ENCODE measurements at places on chromosomes 5 and 9.

- no peak for DNase-seq
Measured at GRCh38 chr9:77707383-77708063, 59.4 kb upstream of the GNA14 start.

DNA sequence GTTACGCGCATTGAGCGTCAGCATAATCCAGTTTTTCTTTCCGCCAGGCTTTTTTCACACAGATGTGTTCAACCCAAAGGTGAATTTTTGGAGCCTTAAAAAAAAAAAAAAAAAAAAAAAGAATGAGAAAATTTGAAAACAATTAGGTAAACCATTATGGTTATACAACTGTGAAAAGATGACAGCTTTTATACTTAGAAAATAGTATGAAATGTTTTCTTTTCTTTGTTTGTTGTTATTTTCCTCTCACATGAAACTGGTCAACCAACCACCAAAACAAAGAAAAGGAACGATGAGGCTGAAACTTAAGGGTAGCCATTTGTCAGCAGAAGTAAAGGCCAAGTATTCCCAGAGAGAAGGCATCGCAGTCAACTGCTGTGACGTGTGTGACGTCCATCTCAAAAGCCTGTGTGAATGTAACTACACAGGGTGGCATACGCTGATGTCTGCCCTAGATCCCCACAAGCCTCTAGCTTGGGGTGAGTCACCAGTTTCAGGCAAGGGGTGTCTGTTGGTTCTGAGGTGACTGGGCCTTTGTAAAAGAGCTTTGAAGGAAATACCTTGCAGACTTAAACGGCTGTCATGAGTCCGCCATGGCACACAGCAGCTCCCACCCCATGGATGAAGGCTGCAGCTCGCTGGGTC, 182.9 kb downstream of the AOPEP start:
- DNase-seq, result peak; percentile 28

DNA sequence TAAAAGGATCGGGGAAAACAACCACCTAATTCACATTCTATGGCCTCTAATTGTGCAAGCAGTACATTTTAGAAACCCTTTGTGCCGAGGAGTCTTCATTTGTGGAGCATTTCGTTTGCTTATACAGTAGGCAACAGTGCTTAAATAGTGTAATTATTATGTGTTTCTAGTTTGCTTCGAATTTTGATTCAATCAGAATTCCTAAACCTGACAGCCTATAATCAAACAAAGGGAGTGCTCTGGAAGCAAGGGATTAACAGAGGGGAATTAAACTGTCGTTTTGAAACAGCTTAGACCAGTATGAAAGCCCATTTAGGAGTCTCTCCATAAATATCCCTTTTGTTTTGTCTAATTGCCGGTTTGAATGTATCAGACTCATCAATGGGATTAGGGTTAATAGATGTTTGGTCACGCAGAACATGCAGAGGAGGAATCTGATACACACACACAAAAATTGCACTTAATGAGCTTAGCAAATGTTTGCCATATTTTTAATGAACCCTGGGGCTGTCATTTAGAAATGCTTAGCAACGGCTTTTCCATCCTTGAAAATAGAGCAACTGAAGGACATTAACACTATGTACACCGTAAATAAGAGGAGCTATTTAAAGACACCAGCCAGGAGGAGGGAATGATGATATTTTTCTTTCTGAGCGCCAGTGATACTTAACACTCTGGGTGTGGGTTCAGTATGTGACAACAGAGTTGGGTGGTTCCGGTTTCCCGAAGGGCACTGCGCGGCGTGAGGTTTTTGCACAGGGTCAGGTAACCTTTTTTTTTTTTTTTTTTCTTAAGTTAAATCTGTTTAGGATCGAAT, 404.7 kb downstream of the TLE4 start:
- DNase-seq, result no peak

- no peak for DNase-seq
Measured at GRCh38 chr9:17839776-17840175, 260.9 kb downstream of the SH3GL2 start.

- DNase-seq, result no peak
Measured at GRCh38 chr5:110588286-110588980, 138.0 kb downstream of the TMEM232 start.

DNA sequence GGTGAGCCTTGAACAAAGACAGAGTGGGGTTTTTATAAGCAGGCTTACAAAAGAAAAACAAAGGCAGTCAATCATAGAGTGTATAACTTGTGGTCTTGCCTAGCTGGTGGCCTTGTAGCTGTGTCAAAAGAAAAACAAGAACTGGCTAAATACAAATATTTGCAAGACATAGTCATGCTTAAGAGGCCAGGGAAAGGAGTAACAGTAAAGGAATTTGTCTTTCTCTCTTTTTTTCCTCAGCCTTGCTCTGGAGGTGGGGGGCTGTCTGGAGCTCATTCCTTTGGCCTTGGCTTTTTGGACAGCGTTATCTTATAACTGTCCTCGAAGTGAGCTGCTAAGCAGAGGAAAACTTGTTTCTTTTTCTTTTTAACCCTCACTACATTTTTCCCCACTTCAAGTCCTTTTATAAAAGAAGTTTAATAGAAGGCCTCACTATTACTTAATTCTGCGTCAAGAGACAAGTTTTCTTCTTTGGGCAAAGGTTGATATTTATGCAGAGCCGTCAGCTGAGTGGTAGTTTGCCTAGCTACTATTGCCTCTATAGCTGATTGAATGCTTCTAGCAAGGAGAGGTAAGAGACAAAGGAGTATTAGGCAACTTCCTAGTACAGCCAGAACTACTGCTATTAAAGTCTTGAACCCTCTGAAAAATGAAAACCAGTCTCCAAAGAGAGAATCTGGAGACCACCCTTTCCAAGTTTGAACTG, 14.3 kb downstream of the CEL start:
- no peak for DNase-seq

DNA sequence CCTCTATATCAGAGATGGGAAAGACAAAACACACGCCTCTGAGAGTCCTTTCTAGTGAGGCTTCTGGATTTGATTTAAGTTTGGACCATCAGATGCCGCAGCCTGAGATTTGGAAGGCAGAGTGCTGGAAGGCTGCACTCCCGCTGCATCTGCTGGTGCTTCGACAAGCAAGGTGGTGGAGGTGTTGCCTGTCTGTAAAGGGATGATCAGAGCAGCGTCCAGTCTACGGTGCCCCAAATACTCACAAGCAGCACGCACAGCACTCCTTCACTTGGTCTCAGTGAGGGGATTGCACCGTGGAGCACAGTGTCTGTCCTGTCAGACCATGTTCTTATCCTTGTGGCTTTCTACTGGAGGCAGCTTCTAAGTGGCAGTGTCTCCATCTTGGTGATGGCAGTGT, 221.4 kb downstream of the GADD45G start:
- DNase-seq, result no peak

DNA sequence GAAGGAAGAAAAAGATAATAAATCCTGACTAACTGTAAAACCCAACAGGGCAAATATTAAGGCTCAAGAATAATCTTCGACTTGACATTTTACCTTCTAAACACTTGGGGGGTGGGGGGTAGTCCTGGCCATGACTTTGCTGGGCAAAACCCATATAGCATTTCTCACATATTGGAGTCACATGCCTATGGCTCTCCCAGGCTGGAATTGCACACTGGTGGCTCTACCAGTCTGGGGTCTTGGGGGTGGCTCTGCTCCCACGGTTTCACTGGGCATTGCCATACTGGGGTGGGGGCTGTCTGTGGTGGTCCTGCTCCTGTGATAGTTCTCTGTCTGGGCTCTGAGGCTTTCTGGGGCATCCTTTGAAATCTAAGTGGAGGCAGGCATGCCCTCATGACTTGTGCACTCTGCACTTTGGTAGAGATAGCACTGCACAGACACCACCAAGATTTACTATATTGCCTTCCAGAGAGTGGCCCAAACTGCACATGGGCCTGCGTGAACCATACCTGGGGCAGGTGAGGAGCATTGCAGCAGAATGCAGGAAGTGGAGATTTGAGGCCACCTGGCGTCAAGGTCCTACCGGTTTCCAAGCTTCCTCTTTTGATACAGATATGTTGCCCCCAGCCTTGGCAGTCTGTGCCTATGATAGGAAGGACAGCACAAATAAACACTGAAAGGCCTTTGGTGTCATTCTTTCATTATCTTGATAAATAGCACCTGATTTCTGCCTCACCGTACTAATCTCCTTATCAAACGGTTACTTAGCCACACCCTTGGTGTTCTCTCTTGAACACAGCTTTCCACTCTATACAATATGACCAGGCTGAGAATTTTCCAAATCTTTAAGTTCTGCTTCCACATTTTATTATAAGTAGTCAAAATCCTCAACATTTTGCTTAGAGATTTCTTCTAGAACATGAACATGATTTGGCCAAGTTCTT, 29.8 kb downstream of the BAAT start:
- DNase-seq, result no peak

DNA sequence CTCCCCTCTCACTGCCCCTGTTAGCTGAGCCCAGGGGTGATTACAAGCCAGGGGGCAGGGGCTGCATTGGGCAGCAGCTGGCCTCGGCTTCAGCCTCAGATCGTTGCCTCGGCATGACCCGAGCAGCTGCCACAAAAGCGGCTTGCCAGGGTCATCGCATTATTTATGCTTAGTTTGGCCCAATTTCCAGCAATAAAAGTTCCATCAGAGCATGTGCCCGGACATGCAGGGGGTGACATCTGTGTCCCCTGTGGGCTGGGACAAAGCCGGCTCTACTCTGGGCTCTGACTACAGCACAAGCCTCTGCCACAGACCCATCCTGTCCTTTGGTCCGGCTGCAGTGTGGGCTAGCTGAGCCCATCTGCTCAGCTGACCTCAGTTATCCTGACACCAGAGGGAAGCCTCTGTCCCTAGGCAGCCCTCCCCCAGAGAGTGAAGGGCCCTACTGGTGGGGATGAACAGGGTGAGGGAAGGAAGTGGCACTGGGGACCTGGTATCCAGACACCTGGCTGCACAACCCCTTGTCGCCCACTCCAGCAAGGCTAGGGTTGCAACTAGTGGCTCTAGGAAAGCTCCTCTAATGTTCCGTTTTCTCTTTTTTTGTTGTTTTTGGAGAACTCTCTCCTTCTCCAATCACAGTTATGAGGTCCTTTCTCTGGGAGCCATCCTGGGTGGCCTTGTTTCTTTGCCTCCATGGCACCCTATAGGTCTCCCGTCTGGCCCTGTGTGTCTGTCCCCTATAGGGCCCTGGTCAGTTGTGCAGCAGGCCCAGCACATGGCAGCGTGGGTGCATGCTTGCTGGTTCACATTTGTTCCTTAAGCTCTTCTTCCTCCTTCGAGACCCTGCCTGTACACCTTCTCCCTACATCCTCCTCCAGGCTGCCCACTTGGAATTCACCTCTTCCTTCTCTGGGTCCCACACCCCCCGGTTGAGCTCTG, 13.3 kb upstream of the GADD45G start:
- no peak for DNase-seq

DNA sequence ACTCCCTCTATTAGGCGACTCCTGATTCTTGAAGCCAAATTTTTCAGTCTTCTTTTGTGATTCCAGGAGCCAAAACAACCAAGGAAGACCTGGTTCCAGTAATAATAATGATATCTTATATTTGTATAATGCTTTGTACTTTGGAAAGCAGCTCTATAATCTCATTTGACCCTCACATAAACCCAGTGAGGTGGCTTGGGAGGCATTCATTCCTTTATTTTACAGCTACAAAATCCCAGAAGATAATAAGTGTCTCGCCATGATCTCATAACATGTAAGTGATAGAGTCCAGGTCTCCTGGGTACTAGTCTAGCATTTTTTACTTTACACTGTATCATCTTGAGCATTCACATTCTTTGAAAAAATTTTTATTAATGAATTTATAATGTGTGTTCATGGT, 143.1 kb downstream of the ACTBL2 start:
- no peak for DNase-seq
